ENCODE measurements at places on chromosomes 2 and 18.

DNA sequence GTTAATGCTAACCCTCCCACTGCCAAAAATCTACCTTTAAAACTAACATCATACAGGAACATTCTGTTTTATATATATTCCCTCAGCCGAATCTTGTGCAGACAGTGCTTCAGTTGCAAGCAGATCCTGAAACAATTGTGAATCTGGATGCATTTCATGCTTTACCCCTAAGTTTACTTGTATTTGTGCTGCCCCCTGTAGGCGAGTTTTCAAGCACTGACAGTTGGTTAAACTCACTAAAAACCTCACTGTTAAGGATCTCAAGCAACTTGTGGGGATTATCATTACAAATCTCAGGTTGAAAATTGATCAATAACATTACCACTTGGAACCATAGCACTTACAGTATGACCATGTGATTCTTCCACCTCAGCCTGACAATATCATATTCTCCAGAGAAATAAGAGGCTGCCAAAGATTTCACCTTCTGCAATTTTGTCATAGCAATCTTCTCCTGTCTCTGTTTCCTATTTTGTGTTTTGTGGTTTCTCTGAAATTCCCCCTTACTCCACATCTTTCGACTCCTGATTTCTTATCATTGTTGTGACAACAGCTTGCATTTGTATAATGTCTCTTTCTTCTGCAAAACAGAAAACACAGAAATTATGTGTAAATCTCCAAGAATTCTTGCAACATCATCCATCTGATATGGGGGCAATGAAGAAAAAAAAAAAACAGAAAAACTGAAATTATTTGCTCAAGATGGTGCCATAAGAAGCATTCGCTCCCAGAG is 354.6 kb upstream of the SETBP1 start:
- peak; percentile 2 for DNase-seq

DNA sequence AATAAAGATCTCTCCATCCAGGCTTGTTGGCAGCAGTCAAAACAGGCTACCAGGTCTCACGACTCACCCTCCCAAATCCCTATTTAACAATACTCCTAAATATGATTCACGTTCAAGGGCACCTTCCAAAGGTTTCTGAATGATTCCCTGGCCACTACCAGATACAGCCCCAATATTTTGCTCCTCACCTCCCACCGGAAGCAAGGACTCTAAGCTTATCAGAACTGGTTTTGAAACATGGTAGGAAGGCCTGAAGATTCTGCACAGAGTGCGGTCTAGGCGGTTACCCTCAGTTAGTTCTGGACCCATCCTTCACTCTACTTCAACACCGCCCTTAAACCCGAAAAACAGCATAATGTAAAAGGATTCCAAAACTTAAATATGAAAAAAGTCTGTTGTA is 5.2 kb downstream of the PPP4R1 start:
- no peak for DNase-seq

DNA sequence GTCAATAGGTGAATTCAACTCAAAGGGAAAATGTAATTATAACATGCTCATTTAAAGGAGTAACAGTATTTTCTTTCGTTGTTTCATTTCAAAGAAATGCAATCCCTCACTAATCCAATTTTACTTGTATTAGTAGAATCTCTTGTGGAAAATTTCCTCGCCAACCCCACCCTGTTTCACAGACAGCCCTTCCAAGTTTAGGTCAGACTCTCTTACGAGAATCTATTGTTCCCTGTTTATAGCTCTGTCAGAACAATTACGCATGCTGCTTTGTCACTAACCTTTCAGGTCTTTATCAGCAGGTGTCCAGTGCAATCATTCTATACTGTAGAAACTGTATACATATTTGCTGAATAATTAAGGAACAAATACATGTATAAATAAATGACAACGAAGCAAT is 657.8 kb upstream of the LINC00305 start:
- DNase-seq = no peak

DNA sequence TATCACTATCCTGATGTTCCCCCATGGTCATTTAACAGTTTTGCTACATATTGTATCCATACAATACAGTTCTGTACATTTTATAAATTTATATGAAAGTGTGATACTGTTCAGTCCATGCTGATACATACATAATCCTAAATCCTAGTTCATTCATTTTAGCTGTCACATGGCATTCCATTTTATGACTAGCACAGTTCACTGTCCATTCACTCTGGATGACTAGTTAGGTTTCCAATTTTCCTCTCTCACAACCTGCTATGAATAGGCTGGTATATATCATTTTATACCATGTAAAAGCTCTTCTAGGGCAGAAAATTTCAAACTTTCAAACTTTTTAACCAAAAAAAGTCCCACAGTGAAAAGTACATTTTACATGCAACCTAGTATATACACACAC is 15.2 kb downstream of the SMAD2 start:
- no peak for DNase-seq

- DNase-seq = no peak
Observed at GRCh38 chr2:149906886-149907285, 319.3 kb upstream of the MMADHC start.

GRCh38 chr18:31356025-31356424 is 20.6 kb upstream of the DSG4 start:
- DNase-seq = no peak

- DNase-seq = no peak
Observed at GRCh38 chr18:35022426-35023001, 18.7 kb upstream of the MAPRE2 start.

- DNase-seq = no peak
Observed at GRCh38 chr2:51846796-51847195, 814.9 kb upstream of the NRXN1 start.

- DNase-seq = no peak
Observed at GRCh38 chr18:78713069-78713468, 266.5 kb upstream of the SALL3 start.

DNA sequence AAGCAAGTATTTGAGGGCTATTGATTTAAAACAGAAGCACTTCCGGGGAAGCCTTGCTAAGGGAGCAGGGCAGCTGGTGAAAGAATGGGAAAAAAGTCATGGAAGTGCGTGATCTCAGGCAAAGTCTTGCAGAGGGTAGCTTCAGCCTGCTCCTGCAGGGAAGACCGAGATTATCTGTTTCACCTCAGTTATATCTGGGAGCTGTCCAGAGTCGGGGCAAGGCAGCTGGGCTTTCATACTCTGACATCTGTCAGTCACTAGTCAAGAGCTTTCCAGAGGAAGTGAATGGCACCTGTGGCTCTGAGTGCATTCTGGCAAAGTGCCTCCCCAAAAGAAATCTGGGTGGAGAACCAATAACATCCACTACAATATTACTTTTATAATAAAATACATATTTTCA is 8.7 kb downstream of the NXPH2 start:
- no peak for DNase-seq

GRCh38 chr2:105509269-105510086 is 110.6 kb upstream of the FHL2 start:
- DNase-seq = no peak

- DNase-seq = no peak
Observed at GRCh38 chr2:65790676-65790935, 358.2 kb upstream of the SPRED2 start.

Measured in NCI-H446 treated with DMSO at 0.1 percent for 48 hours (cell line).